ENCODE measurements at places on chromosomes 13 and 19.

GRCh38 chr19:5434351-5434917 is 20.8 kb upstream of the ZNRF4 start:
- DNase-seq, result no peak

DNA sequence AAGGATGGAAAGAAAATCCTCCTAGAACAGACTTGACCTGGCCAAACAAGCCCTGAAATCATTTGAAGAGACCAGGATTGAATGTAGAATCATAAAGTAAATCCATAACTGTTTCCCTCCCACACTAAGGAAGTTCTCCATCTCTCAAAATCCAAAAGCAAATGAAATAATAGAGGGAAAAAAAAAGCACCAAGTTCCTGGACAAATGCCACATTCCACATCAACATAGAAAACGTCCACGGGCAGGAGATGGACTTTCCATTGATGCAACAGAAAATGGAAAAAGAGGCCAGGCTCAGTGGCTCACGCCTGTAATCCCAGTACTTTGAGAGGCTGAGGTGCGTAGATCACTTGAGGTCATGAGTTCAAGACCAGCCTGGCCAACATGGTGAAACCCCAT is 56.2 kb downstream of the INSR start:
- DNase-seq, result no peak

DNA sequence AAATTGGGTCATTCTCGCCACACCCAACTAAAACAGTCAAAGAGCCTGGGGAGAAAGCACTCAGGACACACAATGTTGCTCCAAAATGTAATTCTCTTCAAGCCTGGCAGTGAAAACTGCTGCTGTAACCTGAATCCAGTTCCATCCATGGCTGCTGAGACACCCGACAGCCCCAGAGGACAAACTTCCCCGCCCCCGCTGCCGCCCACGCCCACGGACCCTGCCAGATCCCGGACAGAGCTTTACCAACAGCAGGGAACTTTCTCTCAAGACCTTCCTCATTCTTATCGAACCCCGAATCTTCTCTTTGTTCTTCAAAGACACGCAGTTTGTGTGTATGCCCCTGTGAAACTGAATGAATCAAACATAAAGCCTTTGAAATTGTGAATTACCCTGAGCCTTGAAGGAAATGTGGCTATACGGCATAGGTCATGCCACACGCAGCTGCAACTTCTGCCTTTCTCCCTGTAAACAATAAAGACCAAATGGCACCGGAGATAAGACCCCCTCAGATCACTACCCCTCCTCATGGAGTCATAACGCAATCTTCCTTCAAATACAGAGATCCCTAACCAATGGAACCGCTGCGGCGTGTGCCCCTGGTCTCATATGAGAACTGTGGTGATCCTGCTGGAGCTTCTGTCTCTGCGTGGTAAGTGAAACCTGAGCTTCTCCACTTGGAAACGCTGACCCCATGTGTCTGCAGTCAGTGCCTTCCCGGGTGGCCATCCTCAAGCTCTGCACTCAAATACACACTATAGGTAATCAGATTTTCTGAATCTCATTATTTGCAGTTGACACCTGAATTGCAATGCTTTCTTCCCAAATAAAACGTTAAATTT is 4.8 kb upstream of the LAMP1 start:
- no peak for DNase-seq

DNA sequence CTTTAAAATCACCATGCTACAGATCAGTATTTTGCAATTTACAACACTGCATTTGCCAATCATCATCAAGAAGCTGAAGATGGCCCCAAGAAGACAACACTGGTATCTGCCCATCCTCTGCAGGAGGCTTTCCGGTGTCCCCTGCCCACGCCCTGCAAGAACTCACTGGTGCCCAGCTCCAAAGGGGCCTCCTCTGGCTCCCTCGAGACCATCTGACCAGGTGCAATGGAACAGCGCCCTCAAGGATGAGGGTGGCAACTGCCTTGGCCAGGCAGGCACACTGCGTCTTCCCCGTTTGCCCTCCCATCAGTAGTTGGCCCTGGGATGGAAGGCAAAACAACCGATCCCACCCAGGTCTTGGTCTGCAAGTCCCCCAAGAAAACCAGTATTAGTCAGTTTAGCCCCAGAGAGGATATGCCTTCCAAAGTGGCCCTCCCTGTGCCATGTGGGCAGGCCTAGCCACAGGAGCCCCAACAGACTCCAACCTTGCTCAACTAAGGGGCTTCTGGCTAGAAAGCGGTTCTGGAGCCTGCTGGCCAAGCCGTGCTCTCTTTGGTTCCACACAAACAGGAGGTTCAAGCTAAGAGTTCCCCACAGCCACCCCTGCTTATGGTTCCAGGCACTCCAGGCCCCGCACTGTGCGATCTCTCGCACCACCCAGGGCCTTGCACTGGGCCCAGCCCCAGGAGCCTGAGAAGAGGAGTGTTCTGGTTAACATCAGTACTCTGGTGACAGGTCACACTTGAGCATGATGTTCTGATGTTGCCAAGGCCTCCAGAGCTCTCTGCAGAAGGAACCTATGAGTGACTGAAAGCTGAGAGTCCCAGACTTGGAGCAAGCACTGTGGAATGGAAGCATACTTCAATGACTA is 4.7 kb downstream of the PCID2 start:
- no peak for DNase-seq
